ENCODE measurements at places on chromosomes 7 and 10. TPM values are rescaled to one million over a fixed set of nuclear protein-coding genes. Genes with fewer than 3 reads are reported as not detected.

Gene MYH16
- total RNA-seq, result 1.4 TPM

Gene ARHGAP22
- total RNA-seq, result 24.5 TPM

GRCh38 chr7:155471718-155472117 lies 13.8 kb downstream of the EN2 start:
- peak; percentile 36 for DNase-seq

DNA sequence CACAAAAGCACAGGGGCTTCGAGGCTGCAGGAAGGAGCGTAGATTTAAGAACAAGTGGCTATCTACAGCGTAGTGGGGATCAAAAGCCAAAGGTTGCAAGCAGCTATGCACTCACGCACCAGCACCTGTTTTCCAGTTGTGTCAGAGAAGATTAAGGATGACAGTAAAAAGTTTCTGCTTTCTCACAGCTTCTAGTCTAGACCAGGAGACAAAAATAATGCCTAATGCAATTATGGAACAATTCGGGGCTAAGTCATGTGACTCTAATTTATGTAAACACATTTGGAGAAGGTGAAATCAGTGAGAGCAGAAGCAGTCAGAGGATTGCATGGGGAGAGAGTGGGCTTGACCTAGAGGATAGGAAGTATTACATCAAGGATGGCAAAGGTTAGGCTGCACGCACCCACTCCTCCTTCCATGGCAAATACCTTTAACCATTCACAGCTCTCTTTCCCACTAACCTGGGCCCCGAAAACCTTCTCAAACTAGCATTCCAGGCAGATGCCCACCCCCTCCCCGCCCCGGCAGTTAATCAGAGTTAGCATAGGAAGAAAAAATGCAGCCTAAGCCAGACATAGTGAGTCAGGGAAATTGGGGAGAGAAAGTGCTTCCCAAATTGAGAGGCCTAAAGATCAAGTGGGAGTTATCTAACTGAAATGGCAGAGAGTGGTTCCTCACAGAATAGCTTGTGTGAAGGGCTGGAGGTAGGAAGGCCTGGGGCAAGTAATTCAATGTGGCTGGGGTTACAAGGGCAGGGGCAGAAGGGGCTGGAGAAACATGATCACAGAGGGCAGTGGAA lies 48.2 kb upstream of the GPAM start:
- no peak for DNase-seq

- DNase-seq, result no peak
Observed at GRCh38 chr7:55730197-55730596, 132.4 kb downstream of the SEPTIN14 start.

DNA sequence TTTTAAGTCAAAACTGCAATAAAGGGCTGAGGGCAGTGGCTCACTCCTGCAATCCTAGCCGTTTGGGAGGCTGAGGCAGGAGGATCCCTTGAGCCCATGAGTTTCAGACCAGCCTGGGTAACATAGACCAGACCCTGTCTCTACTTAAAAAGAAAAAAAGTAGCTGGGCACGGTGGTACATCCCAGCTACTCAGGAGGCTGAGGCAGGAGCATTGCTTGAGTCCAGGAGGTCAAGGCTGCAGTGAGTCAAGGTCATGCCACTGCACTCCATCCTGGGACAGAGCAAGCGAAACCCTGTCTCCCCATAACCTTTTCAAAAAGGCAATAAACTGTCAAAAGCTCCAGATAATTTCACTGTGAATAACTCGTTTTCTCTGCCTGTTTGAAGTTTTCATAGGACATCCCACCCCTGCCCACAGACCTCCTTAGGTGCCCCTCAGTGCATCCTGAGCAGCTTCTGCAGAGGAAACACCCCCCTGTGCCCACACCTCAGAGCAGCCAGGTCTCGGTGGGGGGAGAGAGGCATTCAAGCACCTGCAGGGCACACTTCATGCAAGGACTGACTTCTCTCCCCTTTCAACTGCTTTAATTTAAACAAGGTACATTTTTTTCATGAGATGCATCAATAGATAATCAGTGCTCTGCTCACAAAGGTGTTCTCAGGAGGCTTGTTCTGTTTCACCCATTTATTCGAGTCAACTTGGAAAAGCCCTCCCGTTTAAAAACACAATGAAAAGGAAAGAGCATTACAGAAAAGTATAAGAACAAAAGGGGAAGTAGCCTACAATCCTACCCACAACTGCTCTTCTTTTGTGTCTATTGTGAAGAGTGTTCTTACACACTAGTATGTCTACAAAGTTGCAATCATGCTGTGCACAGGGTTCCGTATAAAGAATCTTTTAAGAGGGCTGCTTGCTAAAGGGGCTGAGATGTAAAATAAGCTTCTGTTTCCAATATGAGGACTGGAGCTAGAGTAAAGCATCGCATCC lies 104.9 kb downstream of the KMT2E start:
- DNase-seq, result no peak
